ENCODE measurements at places on chromosomes 7 and 10.
A peak's percentile ranks its signal among the peaks of the same experiment; 100 is the strongest.

- peak; percentile 34 for DNase-seq
These were observed 56.8 kb upstream of the FAM171A1 start for GRCh38 chr10:15427843-15428414.

GRCh38 chr7:37578350-37578749 lies 105.2 kb upstream of the GPR141 start:
- DNase-seq, result no peak

DNA sequence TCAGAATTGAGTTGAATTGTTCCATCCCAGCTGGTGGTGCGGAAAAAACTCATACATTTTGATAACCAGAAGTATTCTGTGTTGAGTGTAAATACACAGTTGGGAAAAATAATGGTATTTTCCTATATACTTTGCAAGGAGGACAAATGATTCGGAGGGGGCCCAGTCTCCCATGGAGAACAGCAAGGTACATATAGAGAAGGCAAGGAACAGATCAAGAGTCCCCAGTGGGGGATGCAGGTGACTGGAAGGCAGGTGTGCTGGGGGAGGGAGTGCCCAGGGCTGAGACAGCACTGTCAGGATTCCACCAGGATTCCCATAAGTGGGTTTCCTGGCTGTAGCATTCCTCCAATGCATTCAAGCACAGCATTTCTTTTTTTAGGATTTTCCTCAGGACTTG lies 10.8 kb upstream of the ADCY1 start:
- no peak for DNase-seq

DNA sequence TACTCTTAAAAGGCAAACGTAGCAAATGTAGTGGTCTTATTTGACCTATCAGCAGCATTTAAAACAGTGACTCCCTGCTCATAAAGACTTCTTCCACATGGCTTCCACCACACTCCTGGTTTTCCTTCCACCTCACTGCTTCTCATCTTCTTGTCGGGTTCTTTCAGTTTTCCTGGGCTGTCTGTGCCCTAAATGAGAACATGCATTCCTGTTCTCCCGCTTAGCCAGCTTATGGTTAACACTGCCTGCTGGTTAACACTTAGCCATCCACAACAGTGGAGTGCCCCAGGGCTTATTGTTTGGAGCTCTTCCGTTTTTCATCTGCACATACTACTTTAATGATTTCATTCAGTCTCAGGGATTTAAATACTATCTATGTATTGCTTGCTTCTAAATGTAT lies 34.3 kb upstream of the EXOC6 start:
- DNase-seq, result no peak

GRCh38 chr7:2157473-2158279 lies 75.1 kb downstream of the MAD1L1 start:
- peak; percentile 86 for DNase-seq

DNA sequence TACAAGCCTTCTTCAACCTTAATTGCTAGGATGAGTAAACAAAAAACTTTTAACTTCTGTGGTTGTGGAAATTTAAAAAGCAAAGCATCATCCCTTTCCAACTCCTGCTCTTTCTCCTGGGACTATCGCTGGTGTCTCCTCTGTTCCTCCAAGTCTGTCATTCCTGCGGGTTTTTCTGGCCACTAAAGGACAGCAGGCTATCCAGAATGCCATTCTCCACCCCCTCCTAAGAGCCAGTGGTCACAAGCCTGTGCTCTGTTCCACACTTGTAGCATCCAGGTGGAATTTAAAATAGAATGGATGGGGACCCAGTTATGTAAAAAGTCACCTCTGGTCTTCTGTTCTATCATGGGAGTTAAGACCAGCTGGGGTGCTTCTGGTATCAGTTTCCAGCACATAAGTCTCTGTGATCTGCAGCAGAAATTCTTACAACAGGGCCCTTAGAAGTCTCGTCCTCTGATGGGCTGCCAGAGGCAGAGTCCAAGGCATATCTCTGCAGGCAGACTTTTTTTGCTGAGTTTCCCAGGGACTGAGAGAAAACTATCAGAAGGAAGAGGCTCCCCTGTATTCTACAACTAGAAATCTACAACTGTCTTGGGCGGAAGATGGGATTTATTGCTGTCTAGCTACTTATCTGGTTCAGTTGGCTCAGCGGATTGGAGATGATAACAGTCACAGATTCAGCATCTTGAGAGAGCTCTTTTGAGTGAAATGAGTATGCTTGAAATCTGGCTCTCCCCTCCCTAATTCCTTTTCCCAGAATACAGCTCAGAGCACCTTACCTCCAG lies 5.1 kb upstream of the WNT16 start:
- DNase-seq, result no peak

DNA sequence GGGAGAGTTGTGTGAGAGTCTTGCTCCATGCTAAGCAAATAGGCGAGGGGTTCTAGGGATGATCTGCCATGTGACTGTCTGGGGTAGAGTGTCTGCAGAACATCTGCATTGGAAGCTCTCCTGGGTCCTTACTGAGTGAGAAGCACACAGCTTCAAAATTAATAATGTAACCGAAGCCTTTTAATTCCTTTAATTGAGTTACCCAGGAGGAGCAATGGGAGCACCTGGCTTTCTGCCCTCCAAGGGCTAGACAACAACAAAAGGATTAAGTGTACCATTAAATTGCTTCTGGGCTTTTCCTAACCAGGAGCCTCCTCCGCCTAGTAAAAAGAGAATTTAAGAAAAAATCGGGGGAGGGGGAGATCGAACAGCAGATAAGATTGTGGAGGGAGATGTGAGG lies 102.0 kb upstream of the TBX20 start:
- no peak for DNase-seq

- peak; percentile 50 for DNase-seq
These were observed 1.2 kb downstream of the FLNC start for GRCh38 chr7:128831178-128831993.

- peak; percentile 55 for DNase-seq
These were observed 237.8 kb downstream of the SEMA3E start for GRCh38 chr7:83410989-83411591.

All from fibroblast of the conjunctiva (primary cell).